ENCODE measurements at places on chromosomes 3 and 15. TPM values are rescaled to one million over a fixed set of nuclear protein-coding genes. Genes with fewer than 3 reads are reported as not detected.

GRCh38 chr3:53145713-53146080 lies 15.3 kb upstream of the PRKCD start:
- DNase-seq = no peak

Gene DPPA4
- 4.4 TPM for total RNA-seq

Gene MYZAP
- total RNA-seq = 0.82 TPM

- DNase-seq = no peak
Observed at GRCh38 chr3:23079976-23080375, 123.2 kb upstream of the UBE2E2 start.

DNA sequence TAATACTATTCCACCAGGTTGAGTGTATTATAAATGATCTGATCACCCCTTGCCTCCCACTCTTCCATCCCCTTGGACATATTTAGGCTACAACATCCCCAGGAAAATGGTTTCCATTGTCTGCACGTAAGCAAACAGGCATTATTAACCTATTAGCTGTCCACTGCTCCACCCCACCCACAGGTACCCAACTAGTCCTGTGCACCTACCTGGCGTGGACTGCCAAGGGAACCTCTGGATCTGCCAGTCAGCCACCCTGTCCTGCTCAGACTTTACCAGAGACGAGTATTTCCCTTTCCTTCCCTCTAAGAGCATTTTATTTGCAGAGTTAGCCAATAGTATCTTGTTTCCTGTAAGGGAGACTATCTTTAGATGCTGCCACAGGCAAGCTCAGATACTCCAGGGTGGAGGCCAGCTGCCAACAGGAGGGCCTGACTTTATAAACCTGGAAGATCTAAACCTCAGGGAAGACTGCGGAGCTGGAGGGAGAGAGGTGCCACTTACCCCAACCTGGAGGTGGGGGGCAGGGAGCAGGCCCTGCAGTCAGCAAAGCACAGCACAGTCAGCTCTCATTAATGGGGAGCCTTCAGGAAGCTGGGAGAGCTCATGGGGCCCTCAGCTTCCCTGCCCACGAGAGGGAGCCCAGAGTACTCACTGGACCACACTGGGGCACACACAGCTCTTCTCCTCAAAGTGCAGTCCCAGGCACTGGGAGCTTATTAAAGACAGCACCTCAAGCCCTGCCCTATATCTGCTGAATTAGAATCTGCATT lies at the start of gene CX3CR1:
CX3CR1 (minus strand) TSS at position 292 of the 773 bp plus-strand sequence. CDS start 13,527 bp downstream, outside the sequence.
- DNase-seq = no peak

DNA sequence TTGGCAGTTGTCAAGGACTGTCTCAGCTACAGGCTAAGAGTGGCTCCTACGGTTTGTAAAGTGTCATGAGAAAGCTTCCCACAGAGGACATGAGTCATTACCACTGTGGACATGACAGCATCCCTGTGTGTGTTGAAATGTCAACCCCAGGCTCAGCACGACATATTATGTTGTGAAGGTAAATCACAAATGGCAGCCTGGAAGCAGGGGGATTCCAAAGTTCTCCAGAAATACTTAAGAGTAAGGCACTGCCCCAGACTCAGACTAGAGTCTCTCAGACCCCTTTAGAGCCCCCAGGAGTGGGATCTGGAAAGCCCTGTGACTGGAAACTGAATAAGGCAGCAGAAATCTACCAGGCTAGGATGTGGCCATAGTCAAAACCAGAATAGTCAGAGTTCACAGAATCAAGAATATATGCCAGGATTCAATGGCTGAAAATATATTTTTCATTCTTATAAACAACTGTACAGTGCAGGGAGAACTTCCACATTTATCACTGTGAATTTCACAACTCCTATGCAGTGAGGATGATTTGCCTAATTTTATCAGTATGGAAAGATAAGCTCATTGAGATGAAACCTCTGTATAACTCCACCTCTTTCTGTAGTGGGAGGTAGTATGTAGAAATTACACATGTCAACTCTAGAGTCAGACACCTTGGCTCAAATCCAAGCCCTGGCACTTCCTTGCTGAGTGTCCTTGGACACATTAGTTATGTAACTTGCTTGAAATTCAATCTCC lies 237.1 kb upstream of the CFAP20DC start:
- DNase-seq = no peak

- no peak for DNase-seq
Observed at GRCh38 chr3:99356696-99357095, 281.7 kb upstream of the COL8A1 start.

- DNase-seq = no peak
Observed at GRCh38 chr15:45747426-45747825, 112.6 kb downstream of the SQOR start.

Gene XYLB
- total RNA-seq = 1.0 TPM

GRCh38 chr3:96449346-96449745 lies 365.0 kb upstream of the EPHA6 start:
- no peak for DNase-seq

DNA sequence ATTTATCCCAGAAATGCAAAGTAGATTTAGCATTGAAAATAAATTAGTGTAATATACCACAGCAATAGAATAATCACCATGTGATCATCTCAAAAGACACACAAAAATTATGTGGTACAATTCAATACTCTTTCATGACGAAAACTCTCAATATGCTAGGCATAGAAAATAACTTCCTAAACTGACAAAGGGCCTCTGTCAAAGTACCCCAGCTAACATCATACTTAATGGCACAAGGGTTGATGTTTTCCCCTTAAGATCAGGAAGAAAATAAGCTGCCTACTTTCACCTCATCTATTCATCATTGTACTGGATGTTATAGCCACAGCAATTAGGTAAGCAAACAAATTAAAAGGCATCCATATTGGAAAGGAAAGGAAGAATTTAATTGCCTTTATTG lies 22.7 kb upstream of the NIPA2 start:
- DNase-seq = no peak

Gene ARL6IP5
- 129 TPM for total RNA-seq

GRCh38 chr3:109114746-109115145 lies 3.2 kb downstream of the MORC1 start:
- no peak for DNase-seq

- DNase-seq = no peak
Observed at GRCh38 chr3:131883086-131883485, 151.7 kb downstream of the CPNE4 start.

Gene PLSCR5
- total RNA-seq = not detected

GRCh38 chr3:170787464-170787863 lies 82.5 kb downstream of the RPL22L1 start:
- DNase-seq = no peak

Gene IGDCC3
- not detected for total RNA-seq

DNA sequence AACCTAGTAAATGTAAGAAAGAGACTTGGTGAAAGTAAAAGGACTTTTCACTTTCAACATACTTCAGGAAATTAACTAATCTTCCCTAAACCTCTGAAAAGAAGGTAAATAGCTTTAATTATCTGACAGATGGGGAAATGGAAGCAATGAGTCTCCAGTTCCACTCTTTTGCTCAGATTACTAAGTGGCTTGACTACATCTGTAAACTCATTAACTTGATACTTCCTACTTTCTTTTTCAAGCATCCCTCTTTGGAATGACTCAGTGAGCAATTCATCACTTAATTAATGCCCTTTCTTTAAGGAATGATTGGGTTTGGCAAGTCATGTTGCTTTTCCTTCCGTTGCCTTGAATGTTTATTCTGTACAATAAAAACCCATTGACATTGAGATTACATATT lies 234.2 kb downstream of the GRM7 start:
- DNase-seq = no peak

DNA sequence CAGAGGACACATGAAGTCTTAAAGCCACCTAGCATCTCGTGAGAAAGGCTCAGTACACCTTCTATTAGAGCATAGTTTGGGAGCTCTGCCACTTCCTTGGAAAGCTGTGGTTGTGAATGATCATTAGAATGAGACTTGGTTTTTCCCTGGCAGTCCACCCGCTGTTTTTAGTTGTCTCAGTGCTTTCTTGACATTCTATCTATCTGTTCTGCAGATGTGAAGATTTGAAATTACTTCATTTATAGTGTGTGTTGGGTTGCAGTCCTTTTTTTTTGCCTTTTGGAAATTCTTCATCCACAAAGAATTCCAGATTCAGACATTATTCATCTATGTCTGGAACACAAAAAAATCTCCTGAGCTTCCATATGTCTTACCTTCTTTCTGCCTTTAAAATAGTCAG lies 23.7 kb downstream of the PPP2R3A start:
- no peak for DNase-seq

Gene CAPN7
- total RNA-seq = 62.2 TPM

Gene ZPLD1
- total RNA-seq = not detected

All from T-cell (primary cell).